ENCODE measurements at places on chromosomes 13 and 19.

DNA sequence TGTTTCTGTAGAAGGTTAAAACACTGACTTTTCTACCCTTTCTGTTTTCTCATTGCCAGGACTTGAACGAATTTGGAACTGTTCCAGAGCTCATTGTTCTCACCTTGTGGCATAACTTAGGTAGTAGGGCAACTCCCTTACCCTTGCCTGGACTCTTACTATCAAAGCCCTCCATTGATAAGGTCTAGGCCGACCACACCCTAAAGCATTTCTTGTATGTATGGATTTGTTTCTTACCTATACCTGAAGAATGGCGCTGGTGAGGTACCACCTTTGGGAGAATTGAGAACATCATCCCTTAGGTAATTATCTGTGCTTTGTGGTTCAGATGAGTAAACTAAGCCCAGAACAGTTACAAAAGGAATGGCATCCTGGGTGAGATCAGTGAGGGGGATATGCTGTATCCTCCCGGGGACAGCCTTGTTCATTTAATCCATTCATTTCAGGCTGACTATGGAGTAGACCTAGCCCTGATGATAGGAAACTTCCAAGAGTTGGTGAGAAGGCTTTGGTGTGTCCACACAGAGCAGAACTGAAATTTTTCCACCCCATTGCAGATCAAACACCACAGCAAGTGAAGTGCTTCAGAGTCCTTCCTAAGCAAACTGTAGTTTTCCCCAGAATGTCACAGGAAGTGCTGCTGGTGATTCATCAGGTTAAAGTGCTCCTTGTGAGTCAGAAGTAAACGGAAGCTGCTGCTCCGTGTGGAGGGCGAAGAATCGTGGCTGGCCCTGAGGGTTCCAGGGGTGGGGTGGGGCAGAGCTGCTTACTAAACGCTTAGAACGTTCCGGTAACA is 113.0 kb downstream of the TEX26 start:
- DNase-seq = peak; percentile 93

- no peak for DNase-seq
These were observed 2280.4 kb upstream of the PCDH20 start for GRCh38 chr13:63696055-63696454.

GRCh38 chr13:26037302-26037701 is 14.5 kb downstream of the SHISA2 start:
- no peak for DNase-seq

DNA sequence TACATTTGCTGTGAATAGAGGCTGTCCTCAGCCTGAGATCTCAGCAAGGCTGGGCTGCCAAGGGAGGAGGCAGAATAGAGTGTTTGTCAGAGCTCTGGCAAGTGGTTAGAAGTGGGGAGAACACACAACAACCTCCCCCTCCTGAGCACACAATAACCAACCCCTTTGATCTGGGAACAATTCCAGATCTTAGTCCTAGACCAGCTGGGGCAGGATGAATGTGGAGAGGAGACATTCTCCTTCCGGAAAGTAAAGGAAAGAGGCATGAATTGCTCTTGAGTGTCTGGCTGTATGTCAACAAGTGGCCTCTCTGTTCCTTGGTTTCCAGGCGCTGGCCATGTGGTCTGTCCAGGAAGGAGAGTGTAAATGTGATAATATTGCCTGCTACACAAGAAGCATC is 114.9 kb upstream of the TMTC4 start:
- DNase-seq = no peak

GRCh38 chr19:49297403-49297802 is 27.6 kb downstream of the SLC6A16 start:
- no peak for DNase-seq

- no peak for DNase-seq
These were observed 19.7 kb upstream of the IRGC start for GRCh38 chr19:43695985-43696704.

GRCh38 chr13:39364947-39365468 is 238.0 kb downstream of the LHFPL6 start:
- DNase-seq = no peak

DNA sequence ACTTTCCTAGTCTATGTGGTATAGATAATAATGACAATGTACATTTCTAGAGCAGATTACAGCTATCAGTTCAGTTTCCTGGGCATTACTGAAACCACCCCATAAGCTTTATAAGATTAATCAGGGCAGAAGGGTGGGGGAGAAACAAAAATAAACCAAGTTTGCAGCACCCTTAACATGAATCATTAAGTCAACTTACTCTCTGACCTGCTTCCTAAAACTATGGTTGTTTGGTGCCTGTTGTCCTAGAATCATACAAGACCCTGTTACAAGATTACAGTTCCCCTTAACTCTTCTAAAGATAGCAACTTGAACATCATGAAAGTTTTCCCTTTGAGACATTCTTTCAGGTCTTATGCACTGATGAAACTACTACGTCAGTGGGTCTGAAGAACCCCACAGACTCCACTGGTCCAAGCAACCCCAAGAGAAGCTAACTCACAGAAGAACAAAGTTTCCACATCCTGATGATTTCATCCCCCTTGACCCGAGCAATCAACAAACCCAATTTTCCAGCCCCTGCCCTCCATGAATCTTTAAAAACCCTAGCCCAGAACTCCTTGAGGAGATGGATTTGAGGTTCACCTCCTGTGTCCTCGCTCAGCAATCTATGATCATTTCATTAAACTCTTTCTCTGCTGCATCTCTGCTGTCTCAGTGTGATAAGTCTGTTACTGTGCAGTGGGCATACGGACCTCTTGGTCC is 336.5 kb downstream of the FOXO1 start:
- DNase-seq = no peak

- DNase-seq = no peak
These were observed 101.7 kb upstream of the SOX21 start for GRCh38 chr13:94813920-94814475.

DNA sequence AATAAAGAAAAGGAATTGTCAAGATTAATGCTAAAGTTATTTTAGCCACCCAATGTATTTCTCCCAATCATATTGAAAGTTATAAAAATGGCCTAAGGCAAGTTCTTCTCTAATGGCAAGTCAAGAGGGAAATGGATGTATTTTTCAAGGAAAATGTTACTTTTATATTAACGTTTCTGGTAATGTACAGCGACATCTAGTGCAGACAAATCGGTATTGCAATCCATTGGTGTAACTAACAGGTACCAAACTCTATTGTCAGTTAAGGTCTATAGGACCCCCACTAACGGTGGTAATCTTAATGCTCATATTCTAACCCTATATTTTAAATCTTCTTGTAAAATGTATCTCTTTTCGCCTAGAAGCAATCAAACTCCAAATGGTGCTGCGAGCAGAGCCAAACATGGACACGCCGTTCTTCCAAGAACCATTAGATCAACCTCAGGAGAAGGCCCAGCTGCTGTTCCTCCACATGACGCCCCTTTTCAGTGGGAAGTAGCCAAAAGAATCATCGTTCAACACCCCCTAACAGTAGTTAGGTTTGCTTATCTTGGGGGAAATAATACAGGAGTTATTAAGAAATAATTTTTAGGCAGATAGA is 98.5 kb upstream of the PABPC3 start:
- DNase-seq = peak; percentile 58

GRCh38 chr13:40776681-40777165 is 5.7 kb upstream of the MRPS31 start:
- DNase-seq = peak; percentile 82

DNA sequence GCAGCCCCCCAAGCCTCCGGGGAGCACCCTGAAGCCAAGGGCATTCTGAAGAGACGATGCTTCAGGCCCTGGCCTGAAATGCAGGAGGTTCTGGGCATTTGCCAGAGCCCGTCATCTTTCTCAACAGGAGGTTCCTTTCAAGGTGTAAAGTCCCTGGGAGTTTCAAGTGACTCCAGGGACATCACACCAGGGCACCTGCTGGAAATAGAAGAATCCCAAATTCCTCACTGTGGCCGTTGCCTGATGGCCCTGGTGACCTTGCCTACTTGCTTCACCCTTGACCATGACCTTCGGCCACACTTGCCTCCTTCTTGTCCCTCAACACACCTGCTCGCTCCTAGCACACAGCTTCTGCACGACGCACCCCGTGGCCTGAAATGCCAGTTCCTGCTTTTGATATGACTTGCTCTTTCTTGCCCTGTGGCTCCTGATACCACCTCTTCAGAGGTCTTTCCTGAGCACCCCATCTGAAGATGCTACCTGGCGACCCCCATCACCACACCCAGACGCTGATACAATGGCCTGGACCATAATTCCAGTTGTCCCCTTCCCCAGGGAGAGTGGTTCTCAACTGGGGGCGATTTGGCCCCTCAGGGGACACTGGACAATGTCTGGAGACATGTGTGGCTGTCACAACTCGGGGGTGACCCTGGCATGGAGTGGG is 3.5 kb downstream of the DPP9 start:
- DNase-seq = no peak

DNA sequence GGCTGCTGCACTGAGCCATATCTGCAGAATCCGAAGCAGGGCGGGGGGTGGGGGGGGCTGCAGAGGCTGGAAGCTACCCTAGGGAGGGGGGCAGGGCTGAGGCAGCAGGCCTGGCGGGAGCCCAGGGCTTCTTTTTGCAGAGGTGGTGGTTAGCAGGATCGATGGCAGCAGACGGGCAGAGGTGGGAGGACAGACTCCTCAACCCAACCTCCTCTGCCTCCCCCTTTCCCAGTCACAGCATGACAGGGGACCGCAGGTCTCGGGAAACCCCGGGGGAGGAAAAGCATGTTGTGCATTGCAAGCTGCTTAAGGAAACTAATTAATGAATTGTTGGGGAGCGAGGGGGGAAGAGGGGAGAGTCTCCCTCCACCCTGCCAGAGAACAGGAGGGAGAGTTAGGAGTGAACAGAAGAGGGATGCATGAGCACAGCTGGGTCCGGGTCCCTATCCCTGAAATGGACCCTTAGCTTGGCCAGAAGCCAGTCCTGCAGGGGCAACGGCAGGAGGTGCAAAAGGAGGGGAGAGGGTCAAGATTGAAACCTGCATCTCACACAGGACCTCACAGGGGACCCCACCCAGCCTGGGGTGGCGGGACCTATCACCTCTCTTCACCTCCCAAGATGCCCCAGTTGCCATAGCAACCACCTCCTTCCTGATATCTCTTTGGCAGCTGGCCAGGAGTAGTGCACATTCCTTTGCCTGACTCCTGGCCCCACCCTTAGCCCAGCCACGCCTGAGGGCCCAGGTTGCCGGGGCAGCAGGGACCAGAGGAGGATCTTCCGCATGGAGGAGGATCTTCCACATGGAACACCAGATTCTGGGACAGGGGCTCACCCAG is 1.8 kb downstream of the FXYD7 start:
- DNase-seq = peak; percentile 63

DNA sequence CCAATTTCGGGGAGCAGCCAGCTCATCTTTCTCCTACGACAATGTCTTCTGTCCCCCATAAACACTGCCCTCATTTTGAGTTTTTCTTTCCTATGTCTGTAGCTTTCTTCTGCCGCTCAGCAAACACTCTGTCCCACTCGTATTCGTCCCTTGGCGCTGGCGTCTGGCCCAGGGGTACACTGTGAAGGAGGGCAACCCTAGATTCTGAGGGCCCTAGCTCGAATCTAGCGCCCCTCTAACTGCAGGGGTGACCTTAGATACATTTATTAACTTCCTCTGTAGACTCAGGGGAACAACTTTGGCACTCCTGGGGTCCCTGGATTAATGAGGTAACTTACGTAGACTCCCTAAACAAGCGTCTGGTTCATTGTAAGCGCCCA is 677 bp upstream of the LRCH1 start:
- no peak for DNase-seq

DNA sequence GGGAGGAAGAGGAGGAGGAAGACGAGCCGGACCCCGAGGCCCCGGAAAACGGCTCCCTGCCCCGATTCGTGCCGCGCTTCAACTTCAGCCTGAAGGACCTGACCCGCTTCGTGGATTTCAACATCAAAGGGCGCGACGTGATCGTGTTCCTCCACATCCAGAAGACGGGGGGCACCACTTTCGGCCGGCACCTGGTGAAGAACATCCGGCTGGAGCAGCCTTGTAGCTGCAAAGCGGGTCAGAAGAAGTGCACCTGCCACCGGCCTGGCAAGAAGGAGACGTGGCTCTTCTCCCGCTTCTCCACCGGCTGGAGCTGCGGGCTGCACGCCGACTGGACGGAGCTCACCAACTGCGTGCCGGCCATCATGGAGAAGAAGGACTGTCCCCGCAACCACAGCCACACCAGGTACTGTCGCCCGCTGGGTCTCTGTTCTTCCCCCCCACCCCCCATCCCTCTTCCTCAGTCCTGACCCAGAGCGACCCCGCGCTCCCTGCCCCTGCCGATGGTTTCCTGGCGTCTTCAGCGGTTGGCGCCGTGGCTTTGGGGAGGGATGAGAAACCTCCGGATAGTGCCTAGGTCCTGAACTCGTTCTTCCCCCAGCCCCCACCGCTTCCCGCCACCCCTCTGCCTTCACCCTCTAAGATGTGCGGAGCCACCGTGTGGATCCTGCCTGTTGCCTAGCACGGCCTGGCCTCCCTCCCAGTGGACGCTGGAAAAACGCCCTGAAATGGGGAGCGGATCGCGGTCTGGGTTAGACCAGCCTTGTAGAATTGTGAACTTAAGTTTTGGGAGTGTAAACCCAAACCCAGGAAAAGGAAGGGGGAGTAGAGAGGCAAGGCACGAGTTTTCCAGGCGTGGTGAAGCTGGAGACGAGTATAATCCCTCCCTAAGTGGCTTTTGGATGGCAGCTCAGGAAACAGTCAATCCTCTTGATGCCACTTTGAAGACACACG is 1.5 kb downstream of the HS6ST3 start:
- no peak for DNase-seq

DNA sequence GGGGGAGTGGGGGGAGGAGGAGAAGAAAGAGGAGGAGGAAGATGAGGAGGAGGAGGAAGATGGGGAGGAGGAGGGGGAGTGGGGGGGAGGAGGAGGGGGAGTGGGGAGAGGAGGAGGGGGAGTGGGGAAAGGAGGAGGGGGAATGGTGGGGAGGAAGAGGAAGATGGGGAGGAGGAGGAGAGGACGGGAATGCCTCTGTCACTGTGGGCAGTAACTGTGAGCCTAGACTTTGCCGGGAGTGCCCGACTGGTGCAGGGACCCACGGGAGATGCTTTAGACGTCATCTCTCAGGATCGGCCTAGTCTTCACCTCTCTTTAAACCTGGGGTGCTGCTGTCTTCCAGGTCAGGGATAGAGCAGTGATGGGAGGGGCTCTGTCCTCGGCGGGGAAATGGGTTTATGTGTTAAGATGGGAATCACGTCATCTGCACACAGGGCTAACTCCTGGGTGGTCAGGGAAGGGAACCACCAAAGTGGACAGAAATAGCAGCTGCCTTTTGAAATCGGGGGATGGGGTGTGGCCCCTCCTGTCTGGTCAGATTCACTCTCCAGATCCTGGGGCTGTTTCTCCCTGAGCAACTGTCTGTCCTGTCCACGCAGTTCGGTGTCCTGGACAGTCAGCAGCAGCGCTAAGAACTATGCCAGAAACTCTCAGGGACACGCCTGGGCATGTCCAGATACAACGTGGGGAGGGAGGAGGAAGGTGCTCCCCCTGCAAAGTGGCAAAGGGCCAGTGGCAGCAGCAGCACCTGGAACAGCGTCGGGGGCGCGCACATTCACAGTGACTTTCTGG is 26.9 kb downstream of the GAS6 start:
- no peak for DNase-seq

DNA sequence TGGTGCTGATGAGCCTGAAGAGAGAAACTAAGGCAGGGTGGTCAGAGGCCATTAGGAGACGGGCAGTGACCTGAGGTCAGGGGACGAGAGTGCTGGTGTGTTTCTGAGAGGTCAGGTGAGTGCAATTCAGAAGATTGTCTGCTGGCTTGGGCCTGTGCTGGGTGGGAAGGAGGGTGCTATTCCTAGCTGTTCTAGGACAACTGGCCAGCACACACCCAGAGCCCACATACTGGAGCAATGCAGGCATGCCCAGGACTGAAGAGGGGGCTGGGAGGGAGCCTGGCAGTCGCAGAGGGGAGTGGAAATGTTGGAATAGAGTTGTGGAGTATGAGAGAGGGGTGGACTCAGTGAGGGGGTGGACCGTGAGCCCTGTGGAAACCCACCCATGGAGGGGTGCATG is 16.5 kb downstream of the ARHGEF7 start:
- no peak for DNase-seq

All from CD4-positive, alpha-beta T cell treated with Interleukin-4 for 4 hours (primary cell).